SK-MEL-5 (cell line): ENCODE measurements at places on chromosomes 3 and 15.
A peak's percentile ranks its signal among the peaks of the same experiment; 100 is the strongest.

- DNase-seq = no peak
Measured at GRCh38 chr3:23796518-23796917, 9.2 kb upstream of the UBE2E1 start.

- DNase-seq = no peak
Measured at GRCh38 chr15:101209285-101209845, 42.5 kb downstream of the CHSY1 start.

- no peak for DNase-seq
Measured at GRCh38 chr3:49610666-49611280, 56.5 kb downstream of the BSN start.

DNA sequence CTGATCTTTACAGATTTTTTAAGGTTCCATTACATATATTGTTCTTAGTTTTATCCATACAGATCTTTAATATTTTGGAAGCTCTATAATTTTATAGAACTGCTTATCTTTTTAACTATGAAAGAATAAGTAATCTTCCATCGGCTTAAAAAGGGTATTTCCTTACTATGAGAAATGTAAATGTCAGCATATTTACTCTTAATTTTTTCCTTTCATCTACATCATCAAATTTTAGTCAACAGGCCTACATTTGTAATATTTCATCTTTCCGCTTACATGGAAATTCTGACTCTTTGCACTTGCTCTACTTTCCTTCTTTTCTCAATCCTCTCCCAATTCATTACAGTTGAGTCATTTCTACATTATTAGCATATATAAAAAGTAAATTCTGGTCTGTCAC is 111.3 kb upstream of the GOLGA6L6 start:
- DNase-seq = no peak

DNA sequence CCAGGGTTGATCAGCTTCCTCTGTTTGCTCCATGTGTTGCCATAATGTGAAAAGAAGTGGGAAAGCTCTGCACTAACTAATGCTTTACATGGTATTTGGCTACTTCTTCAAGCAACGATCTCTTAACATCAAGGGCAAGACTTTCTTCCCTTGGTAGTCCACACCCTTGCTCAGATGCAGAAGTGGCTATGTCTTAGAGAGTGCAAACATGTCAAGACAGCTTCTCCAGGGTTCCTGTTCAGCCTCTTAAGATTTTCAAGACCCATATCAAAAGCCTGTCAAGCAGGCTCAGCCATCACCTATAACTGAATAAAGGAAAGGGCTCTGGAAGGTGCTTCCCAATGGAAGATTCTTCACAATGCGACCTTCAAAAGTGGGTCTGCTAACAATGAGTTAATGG is 64.8 kb upstream of the CSTA start:
- no peak for DNase-seq

DNA sequence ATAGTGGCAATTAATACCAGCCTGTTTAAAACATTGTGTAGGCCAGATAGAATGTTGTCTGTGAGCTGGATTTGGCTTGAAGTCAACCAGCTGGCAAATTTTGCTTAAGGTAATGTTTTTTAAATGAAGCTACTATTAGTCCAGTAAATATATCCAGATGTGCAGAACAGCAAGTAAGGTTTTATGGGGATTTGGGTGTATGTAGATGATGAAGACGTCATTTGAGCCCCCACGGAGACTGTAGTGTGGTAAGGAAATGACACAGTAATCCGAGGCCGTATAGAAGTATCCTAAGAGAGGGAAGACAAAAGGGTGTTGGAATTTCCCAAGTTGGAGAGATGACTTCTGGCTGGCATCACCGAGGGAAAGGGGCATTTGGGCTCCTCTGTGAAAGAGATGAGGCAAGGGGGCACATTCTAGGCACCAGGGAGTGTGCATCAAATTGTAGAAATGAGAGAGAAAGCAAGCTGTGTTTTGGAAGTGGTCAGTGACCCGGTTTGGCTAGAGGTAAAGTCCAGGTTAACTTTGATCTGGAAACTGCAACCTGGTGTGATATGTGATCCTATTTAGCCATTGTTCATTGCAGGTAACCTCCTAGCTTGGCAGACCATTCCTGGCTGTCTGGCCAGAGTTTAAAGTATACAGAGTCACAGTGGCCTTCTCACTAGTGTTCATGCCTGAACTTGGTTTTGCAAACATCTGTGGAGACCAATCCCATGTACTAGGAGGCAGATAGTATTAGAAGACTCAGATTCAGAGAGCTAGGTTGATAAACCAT is 104.2 kb downstream of the ITPR1 start:
- DNase-seq = no peak

DNA sequence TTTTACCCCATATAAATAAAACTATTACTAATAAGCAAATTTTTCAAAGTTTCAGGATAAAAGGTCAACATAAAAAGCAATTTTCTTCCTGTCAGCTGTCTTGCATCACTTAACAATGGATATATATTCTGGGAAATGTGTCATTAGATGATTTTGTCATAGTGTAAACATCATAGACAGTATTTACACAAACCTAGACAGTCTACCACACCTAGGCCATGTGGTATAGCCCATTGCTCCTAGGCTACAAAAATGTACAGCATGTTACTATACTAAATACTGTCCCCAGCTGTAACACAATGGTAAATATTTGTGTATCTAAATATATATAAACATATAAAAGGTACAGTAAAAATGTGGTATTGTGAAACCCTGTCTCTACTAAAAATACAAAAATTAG is 156.7 kb downstream of the ANO10 start:
- DNase-seq = no peak

DNA sequence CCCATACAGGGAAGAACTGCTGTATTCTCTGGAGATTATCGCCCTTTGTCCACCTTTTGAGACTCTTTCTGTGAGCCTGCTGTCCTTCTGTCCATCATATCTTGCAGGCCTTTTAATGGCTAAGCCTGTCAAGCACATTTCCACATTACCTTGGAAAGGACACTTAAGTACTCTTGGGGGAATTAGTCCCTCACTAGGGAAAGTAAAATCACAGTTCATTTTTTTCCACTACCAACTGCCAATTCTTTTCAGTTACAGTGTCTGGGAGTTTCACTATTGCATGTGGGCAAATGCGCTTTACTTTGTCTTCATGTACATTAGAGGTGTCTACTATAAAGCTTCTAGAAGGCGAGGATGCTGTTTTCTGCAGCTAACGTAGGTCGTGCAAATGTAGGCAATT is 242.1 kb downstream of the NSUN3 start:
- DNase-seq = no peak

DNA sequence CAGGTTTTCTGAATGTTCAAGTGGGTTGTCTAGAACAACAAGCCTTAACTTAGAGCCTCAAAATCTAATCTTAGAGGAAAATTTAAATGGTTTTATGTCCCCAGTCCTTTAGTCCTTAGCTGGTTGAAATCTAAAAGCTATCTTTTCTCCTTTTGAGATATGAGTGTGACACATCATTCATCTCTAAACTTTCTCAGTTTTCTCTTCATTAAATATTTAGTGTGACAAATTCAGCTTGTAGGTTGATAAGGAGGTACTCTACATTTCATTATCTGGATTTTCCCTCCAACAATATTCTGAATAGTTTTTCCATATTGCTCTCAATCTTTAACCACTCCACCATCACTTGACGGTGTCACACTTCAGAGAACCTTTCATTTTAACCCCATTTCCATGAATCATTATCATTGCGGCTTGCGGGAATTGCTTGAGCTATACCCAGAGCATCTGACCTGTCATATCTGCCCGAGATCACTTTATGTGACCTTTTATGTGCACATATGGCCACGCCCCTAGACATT is 16.1 kb upstream of the ATP8B4 start:
- no peak for DNase-seq

- peak; percentile 10 for DNase-seq
Measured at GRCh38 chr3:5055357-5056110, 66.6 kb upstream of the ARL8B start.

GRCh38 chr3:49841126-49841696 is 15.2 kb downstream of the TRAIP start:
- DNase-seq = peak; percentile 54

DNA sequence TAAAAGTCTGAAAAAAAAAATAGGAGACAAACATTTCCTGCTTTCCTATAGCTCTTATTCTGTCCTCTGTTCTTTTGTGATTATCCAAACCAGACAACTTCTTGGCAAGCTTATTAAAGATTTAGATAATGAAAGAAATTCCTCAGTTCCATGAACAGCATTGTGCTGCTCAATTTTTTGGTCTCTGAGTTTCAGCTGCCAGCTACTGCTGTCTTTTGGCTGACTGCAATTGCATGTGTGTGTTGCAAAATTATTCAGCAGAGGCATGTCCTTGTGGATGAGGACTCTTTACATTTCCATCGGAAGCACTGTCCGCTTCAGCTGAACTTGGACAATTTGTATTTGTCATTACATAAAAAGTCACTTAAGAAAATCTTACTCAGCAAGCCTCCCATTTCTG is 397.3 kb upstream of the RASGRP1 start:
- no peak for DNase-seq

DNA sequence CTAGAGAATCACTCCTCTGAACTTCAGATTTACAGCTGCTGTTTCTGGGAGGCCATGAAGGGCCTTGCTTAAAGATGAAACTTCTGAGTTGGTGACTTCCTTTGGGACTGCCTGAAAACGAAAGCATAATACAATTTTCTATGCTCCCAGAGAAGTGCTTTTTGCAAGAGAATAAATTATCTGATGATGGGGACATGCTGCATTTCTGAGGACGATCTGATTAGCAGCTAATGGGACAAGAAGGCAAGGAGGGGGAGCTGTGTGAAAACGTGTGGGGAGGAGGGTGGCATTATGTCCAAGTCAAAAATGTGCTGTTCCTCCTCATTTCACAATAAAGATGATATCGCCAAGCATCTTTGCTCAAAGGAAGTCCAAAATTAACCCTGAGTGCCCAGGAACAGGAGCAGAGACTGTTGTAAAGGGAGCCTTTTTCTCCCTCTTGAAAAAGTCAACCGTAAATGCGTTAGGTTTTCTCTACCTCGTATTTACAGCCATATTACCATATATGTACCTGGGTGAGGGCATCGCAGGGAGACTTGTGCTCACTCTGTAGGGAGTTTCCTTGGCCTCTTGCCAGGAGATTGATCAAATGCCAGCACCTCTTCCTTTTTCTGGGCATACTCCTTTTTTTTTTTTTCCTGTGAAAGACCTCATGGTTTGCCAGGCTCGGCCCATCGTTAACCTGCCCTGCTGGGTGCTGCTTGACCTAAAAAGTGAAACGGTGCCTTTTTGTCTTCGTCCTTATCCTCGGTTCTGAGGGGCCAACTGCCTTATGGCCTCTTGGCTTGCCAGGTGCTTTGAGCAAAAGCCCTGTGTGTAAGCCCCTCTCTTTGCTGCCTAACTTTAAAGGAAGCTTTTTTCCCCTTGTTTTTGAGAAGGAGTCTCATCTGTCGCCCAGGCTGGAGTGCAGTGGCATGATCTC is 11.5 kb downstream of the ITPR1 start:
- no peak for DNase-seq

- DNase-seq = no peak
Measured at GRCh38 chr3:119211803-119212202, 28.9 kb downstream of the B4GALT4 start.

DNA sequence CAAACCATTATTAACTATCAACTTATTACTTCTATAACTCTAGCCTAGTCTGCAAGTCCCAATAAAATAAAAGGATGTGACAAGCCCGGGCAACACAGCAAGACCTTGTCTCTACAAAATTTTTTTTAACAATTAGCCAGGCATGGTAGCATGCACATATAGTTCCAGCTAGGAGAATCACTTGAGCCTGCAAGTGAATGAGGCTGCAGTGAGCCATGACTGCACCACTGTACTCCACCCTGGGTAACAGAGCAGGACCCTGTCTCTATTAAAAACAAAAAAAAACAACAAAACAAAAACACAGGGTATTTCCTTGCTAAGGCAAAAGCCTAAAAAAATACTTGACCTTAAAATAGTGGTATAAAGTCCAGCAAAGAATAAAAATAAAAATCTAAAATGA is 31.4 kb downstream of the ANKRD28 start:
- DNase-seq = no peak

- DNase-seq = peak; percentile 5
Measured at GRCh38 chr3:43206632-43207031, 79.7 kb upstream of the SNRK start.

- peak; percentile 58 for DNase-seq
Measured at GRCh38 chr3:56222866-56223265, 245.4 kb downstream of the ERC2 start.

DNA sequence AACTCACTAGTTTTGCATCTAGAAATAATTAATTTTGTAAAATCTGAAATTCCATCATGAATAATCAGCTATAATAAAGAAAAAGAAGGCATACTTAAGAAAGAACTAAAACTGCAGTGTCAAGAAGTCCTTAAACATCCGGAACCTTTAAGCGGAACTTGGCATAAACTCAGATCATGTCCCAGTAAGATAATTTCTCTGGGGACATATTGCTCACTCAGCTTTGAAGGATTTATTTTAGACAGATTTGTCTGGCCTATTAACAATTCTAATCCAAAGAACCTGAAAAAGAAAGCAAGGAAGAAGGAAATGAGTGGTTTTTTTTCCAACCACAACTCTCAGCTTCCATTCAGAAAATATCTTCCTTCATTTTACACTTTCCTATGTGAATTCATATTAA is 850.3 kb downstream of the ROBO1 start:
- no peak for DNase-seq

- no peak for DNase-seq
Measured at GRCh38 chr3:89340408-89340807, 233.0 kb downstream of the EPHA3 start.

DNA sequence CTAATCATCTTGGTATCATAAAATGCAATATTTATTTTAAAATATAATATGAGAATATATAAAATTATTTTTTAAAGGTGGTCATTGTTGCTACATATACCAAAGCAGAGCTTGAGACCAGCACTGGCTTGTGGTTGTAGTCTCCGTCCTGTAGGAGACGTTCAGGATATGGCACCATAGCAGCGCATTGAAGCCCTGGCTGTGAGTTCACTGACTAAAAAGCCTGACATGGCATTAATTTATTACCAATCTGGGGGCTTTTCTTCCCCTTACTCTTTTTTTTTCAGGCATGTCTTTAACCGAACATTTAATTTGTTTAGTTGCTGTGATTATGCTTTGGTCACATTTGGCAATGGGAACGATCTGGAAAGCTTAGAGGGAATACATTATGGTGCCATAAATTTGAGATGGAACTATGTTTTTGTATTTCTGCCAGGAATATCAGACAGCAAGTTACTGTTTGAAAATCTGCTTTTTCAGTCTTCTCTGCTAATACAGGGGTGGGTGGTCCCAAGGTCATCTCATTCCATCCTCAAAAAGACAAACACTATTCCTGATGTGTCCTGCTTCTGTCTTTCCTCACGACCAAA is 108.5 kb downstream of the ZIC4 start:
- DNase-seq = no peak

DNA sequence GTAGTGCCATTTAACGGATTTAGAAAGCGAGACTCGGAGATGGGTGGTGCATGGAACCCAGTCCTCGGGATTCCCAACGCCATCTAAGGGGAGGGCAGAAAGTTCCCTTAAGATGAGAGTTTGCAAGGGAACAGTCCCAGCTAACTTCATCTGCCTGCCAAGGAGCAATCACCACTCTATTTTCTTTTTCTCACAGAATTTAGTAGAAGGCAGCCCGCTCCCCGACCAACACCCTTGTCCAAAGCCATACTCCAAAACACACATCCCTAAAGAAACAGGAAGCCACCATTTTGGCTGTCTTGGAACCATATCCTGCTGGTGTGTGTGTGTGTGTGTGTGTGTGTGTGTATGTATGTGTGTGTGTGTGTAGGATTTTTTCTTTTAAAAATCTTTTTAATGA is 7.1 kb upstream of the FGD5 start:
- no peak for DNase-seq
